ENCODE measurements at places on chromosomes 2 and 18.

DNA sequence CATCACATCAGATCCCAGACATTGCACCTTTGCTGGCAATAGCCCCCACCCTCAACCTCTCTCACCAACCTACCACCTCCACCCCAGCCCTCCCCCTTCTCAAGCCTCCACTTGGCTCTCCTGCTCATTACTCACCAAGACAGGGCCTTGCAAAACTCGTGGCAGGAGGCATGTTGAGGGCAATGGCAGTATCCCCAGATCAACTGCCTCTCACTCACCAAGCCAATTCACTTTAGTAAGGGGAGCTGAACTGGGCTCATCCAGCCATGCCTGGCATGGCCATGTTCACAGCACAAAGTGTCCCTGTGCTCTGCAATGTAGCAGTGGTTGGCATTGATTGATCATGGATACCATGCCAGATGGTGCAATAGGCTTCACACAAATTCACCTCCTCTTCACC lies 46.3 kb upstream of the TEX51 start:
- DNase-seq = no peak

DNA sequence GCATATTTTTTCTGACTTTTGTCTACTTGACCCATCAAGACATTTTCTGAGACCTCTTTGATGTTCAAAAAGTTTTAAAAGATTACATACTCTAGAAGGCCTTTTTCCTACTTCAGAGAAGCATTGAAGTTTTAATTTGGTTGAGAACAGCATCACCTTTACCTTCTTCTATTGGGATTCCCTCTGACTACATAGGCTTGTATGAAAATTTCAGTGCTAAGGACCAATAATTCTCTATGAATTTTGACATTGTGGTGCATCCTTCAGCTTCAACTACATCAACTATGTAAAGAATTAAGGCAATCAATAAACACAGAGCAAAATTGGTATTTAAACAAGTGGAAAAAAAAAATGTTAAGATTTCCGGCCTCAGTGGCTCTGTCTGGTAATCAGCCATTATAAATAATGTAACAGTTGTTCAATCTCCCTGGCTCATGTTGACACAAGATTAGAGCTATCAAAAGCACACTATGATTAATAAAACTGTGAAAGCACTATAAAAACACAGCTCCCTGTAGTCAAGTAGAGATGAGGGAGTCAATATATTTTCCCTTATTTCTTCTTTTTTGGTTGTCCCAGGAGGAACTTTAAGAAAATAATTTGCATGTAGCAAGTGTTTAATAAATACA lies 627.0 kb upstream of the SYT4 start:
- DNase-seq = no peak

DNA sequence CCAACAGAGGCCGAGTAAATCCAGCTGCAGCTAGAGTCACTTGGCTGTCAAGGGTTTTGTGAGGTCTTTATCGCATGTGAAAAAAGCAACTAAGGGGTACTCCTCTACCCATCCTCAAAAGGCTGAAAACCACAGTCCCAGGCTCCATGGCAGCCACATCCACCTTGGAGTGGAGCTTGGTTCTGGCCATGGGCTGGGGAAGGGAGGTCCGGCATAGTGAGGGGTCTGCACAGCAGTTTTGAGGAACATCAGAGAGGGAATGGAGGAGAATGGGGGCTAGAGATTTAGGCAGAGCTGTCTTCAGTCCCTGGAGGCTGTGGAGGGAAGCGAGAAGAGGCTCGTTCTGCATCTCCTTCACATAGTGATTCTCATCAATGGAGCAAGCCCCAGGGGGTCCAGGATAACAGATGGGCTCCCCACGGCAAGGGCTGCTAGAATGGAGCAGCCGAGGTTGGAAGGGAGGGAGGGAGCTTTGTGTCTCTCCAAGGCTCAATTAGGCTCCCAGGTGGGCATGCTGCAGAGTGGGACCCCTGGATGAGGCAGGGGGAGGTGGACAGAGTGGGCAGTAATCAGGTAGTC lies 21.0 kb downstream of the MROH2A start:
- no peak for DNase-seq

GRCh38 chr2:55054106-55054875 lies 4.0 kb upstream of the RTN4 start:
- no peak for DNase-seq
